ENCODE measurements at places on chromosomes 16 and 17.
A peak's percentile ranks its signal among the peaks of the same experiment; 100 is the strongest.

DNA sequence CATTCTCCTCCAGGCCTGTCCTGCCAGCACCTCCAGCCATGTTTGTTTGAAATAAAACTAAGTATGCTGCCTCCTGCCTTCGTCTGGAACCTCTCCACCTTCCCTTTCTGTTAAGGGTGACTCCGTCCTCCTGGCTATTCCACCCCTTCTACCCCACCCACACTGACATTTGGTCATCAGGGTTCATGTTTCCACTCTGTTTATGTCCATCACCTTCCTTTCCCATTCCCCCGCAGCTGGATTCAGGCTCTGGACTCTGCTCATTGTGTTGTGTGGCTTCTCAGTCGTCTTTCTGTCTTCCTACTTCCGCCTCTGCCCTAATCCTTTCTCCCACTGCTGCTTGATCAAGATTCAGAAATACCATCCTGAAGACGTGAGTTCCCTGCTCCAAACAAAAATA, 28.6 kb downstream of the EPN2 start:
- DNase-seq: no peak

- no peak for DNase-seq
Measured at GRCh38 chr17:80726558-80727408, 182.1 kb downstream of the RPTOR start.

GRCh38 chr17:35716897-35717465, 14.5 kb upstream of the RASL10B start:
- no peak for DNase-seq

GRCh38 chr16:20073203-20074098, at the start of gene GPR139:
GPR139 (minus strand) TSS chr16:20073890; CDS start chr16:20073616, 274 bp downstream.
- DNase-seq: no peak

GRCh38 chr16:87851601-87852000, 17.7 kb downstream of the SLC7A5 start:
- no peak for DNase-seq

DNA sequence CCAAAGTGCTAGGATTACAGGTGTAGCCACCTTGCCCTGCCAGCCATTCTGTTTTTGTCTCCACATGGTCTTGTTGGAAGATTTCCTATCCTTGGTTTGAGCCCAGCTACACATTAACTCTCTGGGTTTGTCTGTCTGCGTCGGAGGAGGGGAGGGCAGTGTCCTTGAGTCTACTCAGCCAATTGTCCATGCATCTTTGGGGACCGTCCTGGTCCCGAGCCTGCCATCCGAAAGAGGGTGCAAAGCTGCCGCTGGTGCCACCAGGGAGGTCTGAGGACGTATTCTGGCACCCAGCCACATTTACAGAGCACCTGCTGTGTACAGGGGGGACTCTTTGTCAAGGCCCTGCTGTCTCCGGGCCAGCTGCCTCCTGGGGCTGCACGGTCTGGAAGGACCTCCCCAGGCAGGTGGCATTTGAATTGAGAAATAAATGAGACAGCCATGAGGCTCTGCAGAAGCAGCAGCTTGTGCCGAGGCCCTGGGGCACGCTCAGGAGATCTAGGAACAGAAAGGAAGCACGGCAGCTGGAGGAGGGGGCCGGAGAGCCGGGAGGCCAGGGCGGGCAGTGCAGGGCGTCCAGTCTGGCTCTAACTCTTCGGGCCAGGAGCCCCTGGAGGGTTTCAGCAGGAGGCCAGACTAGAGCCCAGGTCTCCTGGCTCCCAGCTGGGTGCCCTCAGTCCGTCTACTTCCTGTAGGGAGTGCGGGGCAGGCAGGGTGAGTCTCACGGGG, 1.5 kb downstream of the CYBA start:
- no peak for DNase-seq

- DNase-seq: no peak
Measured at GRCh38 chr16:11557801-11558200, 28.9 kb downstream of the LITAF start.

DNA sequence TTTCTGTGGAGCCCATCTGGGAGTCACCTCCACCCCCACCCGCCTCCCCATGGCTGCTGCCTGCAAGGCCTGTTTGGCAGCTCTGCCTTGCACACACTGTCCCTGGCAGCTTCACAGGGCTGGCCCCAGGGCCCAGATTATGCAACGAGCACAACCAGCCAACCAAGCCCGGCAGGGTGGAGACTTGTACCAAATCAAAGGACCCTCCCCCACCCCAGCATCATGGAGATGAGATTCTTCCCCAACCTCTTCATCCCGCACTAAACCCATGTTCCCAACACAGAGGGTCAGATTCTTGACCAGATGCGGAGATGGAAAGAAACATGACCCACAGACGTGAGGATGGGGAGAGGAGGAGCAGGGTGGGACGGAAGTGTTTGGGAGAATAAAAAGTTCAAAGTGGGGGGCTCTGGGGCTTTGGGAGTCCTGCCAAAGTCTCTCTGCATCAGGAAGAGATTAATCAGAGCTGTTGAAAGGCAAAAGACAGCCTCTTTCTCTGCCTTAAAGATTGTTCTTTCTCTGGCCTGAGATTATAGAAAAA, 3.8 kb downstream of the SMARCD2 start:
- no peak for DNase-seq

DNA sequence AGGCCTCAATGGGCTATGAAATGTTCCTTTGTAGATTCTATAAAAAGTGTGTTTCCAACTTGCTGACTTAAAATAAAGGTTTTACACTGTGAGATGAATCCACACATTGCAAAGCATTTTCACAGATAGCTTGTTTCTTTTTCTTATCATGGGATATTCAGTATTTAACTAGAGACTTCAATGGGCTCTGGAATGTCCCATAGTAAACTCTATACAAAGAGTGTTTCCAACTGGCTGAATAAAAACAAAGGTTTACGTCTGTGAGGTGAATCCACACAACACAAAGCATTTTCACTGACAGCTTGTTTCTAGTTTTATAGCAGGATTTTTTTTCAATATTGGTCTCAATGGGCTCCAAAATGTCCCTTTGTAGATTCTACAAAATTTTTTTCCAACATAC, 550.1 kb downstream of the KCNJ18 start:
- no peak for DNase-seq

DNA sequence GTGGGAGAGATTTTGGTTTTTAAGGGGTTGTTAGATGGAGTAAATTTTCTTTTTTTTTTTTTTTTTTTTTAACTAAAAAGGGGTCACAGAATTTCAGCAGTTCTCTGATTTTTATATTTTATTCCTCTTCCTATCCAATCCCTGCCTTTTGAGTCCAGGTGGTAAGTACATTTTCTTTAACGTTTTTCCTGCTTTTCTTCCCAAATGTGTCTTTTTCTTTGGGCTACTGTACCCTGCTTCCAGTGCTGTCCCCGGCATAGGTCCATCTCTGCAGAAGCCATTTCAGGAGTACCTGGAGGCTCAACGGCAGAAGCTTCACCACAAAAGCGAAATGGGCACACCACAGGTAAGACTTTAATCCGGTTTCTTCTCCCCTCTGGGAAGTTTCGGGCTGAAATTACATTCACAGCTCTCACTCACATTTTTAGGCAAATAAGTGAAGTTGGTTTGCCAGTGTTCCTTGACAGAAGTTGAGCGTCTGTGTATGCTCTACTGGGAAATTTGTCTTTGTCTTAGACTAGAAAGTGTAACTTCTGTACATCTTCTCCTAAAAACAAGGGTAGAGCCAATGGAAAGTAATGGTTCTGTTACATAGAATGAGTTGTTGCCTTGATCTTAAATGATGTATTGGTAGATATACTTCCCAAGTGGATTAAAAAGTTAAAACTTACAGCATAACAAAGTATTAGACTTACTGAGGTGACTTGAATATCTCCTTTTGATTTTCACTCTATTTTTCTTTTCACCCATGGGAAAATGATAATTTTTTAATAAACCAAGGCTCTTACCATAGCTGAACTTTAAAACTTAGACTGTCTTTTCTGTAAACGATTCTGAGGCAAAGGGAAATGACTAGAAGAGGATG, 54.5 kb downstream of the TUBD1 start:
- no peak for DNase-seq

- no peak for DNase-seq
Measured at GRCh38 chr16:28172336-28172735, 39.4 kb downstream of the XPO6 start.

GRCh38 chr16:88424587-88425235, 28.4 kb upstream of the ZFPM1 start:
- DNase-seq: no peak

DNA sequence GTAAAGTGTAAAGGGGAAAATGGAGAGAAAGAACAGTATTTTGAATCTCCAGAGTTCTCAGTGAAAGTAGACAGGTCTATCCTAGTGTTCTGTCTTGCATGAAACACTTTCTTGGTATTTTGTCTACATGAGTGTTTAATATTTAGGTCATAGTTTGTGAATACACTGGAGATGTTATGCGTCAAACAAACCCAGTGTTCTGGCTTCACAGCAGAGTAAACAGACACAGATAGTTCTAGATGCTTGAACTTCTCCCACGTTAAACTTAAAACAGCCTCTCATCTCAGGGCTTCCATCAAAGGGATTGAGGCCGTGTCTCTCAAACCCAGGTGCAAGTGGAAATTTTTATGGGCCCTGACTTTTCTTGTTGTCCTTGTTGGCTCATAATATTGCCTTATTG, 48.3 kb downstream of the RBFOX1 start:
- DNase-seq: no peak

DNA sequence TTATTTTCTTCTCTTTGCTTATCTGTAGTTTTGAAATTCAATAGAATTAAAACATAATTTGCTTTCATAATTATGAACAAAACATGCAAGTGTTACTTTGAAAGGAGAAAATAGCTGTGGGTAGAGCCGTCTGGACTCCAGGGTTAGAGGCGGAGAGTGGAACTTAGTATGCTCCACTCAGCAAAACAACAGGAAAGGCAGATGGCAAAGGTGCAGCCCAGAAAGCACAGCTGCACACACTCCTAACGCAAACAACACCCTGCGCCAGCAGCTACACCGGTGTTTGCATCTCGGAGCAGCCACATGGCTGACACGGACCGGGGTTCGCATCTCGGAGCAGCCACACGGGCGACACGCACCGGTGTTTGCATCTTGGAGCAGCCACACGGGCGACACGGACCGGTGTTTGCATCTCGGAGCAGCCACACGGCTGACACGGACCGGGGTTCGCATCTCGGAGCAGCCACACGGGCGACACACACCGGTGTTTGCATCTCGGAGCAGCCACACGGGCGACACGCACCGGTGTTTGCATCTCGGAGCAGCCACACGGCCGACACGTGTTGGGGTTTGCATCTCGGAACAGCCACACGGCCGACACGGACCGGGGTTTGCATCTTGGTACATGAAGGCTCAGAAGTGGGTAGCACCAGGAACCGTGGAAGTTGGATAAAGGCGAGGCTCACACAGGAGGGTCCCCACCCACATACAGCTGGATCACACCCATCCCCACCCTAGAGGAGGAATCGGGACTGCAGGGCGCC, 12.2 kb upstream of the CAPN15 start:
- no peak for DNase-seq

DNA sequence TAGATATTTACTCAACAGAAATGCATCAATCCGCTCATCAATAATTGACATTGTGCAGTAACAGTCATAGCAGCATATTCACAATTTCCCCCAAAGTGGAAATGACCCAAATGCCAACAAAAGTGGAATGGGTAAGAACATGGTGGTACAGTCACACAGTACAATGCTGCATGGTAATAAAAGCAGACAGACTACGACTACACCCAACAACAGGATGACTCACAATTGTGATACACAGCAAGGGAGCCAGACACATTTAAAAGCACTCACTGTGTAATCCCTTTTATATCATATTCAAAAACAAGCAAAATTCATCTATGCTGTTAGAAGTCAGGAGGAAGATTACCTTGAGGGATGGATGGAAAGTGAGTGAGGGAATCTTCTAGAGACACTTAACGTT, 76.5 kb upstream of the NUDT7 start:
- DNase-seq: no peak

DNA sequence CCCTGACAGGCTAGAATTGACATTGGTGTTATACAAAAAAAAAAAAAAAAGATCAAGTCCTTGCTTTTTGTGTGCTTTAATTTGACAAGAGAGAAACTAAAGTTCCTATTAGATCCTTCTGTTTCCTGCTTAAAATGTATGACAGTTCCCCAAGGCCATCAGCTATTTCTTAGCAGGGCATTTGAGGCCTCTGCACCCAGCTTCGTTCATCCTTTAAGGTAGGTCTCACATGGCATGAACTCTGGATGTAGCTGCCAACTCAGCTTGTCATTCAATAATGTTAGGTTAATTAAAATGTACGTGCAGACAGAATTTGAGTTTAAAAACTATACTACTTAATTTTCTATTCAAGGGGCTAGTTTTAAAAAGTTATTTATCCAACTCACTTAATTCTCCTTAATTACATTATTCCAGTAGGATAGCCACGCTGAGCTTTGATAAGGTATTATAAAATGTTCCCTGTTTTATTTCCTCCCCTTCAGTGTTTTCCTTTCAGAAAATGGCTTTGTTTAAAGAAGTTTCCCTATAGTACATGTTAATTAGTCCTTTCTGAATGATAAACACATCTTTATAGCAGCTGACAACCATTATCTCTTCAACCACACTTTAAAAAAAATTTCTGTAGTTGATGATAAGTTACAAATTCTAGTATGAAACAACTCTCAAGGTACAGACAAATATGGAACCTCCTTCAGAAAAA, 1.2 kb upstream of the RFFL start:
- no peak for DNase-seq

- no peak for DNase-seq
Measured at GRCh38 chr16:50021544-50021943, 3.5 kb upstream of the CNEP1R1 start.

DNA sequence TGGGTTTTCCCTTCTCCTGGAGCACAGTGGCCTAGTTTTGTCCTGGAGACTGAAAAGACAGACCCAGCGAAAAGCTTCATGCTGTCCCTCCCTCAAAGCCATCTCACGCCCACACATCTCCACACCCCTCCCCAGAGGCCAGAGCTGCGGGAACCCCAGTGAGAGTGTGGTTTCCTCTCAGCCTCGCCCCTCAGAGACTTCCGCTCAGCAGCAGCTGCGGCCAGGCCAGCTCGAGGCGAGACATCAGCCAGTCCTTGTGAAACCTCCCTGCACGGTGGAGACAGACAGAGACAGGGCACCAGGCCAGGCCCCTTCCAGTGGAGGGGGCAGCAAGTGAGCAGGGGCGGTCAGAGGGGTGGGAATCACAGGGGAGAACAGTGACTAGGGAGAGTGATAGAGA, 77.0 kb upstream of the TNRC6C start:
- peak; percentile 29 for DNase-seq

- no peak for DNase-seq
Measured at GRCh38 chr17:75339971-75340370, 50.7 kb upstream of the SLC25A19 start.

DNA sequence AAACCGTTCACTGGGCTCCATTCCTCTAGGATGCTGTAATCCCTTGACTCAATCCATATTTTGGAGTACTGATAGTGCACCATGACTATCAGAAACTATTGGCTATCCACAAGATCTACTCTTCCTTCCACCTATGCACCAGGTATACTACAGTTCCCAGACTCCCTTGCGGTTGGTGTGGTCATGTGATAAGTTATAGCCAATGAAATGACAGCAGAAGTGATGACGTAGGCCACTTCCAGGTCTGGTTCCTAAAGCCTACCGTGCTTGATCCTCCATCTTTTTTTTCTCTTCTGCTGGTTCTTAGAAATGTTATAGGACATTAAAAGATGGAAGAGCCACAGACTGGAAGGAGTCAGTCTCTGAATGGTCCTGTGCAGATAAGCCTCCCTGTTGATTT, 278.8 kb upstream of the C16orf82 start:
- DNase-seq: no peak

- no peak for DNase-seq
Measured at GRCh38 chr17:17414341-17414805, 62.4 kb upstream of the MED9 start.
